ENCODE measurements at places on chromosomes 16 and 17. TPM values are rescaled to one million over a fixed set of nuclear protein-coding genes. Genes with fewer than 3 reads are reported as not detected.

DNA sequence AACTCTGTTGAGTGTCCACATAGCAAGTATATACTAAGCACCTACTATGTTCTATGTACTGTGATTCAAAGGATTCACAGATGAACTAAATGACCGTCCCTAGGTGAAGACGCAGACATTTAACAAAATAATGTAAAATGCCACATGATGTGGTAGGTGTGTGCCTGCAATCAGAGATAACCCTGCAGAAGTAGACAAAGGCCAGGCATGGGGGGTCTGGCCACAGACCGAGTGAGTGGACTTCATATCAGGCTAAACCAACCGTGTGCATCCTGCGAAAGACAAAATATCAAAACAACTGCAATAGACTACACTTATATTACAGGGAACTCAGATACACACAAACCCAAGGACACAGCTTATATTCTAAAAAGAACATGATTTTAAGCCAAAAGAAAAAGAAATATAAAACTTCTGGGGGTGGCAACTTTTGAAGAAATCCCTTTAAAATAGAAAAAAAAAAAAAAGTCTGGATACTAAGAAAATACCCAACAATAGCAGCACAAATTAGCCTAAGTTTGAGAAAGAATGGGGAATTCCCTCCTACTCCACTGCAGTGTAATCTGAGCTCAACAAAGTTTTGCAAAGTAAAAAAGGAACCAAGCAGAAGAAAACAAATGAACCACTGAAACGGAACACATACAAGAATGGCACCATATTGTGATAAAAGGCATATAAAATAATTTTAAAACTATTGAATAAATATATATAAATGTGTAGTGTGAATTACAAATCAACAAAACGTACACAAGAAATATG lies 12.3 kb downstream of the HSDL1 start:
- no peak for ATAC-seq

DNA sequence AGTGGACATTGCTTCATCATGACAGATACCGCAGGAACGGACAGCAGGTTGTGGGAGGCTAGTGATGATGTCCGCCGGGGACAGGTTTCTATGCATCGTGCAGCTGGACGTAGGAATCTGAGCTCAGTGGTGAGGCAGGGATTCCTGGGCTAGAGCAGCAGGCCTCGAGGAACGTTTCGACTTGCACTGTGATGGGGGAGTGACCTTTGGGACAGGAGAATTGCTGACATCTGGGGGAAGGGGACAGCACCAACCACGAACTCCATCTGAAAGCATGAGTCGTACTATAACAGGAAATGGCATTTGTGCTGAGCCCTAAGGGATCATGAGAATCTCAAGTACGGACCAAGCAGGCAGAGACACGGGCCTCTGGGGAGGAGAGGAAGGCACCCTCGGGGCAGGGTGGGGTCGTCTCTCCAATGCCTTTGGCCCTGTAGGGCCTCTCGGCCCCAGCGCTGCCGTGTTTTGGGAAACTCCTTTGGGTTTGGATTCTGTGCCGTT lies 65.8 kb upstream of the ENDOV start:
- no peak for ATAC-seq

GRCh38 chr16:678209-678857 lies 1.9 kb upstream of the STUB1 start:
- ATAC-seq = no peak

DNA sequence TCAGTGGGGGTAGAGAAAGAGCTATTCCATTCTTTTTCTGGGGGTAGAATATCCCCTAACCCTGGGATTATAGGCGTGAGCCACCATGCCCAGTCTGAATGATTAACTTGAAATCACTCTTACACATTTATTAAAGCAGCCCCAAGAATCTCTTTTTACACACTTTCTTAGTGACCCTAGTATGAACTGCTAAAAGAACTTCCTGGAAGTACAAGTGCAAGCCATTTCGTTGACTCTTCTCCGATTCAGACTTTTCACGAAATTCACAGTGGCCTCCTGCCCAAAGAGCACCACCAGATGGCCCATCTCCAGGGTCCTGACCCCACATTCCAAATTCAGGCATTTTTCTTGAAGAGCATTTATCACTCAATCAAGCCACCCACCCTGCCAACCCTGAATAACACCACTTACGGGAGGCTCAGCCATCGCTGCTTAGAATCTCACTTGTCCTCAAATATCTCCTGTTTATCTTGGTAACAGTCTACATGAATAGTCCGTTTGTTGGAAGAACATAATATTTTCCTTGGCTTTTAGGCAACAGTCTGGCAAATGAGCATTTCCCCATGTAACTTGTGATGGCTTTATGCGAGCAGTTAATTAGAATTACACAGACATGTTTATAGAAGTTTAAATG lies 28.0 kb downstream of the ZNF423 start:
- no peak for ATAC-seq

- peak; percentile 45 for ATAC-seq
Observed at GRCh38 chr17:73645050-73645871, 1.0 kb upstream of the SDK2 start.

DNA sequence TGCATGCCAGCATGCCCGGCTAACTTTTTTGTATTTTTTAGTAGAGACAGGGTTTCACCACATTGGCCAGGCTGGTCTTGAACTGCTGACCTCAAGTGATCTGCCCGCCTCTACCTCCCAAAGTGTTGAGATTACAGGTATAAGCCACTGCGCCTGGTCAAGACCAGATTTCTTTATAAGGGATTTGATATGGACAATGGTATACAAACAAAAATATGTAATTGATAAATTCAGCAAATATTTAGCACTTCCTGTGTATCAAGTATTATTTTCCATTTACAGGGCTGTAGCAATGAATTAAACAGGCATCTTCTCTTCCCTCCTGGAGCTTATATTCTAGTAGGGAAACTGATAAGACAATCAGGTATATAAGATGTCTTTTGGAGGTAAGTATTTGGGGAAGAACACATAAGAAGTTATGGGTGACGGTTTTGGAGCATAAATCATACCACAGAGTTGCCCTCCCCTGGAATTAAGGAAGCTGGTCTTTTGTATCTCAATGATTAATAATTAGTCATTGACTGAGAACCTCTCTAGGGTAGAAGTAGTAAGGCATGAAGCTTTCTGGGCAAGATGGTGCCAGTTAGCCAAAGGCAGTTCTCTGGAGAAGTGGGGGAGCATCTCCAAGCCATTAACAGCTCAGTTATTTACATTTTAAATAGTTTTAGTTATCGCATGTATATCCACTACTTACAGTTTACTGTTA lies 35.8 kb downstream of the TANC2 start:
- ATAC-seq = peak; percentile 44

DNA sequence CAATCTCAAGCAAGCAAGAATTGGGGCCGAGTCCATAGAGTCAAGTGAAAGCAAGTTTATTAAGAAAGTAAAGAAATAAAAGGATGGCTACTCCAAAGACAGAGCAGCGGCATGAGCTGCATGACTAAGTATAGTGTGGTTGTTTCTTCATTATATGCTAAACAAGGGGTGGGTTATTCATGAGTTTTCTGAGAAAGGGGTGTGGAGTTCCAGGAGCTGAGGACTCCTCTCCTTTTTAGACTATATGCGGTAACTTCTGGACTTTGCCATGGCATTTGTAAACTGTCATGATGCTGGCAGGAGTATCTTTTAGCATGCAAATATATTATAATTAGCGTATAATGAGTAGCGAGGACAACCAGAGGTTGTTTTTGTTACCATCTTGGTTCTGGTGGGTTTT lies 819.9 kb downstream of the KCNJ2 start:
- no peak for ATAC-seq

PRR11 gene
- total RNA-seq = 25.4 TPM

TBX2 gene
- total RNA-seq = 1.6 TPM

GRCh38 chr16:86491640-86492023 lies 18.7 kb upstream of the FOXF1 start:
- no peak for ATAC-seq

- ATAC-seq = no peak
Observed at GRCh38 chr17:61593426-61593825, 2.4 kb upstream of the NACA2 start.

TPSG1 gene
- 0.24 TPM for total RNA-seq
